Naive thymus-derived CD8-positive, alpha-beta T cell (primary cell): ENCODE measurements at places on chromosomes 16 and 17. TPM values are rescaled to one million over a fixed set of nuclear protein-coding genes. Genes with fewer than 3 reads are reported as not detected.

DNA sequence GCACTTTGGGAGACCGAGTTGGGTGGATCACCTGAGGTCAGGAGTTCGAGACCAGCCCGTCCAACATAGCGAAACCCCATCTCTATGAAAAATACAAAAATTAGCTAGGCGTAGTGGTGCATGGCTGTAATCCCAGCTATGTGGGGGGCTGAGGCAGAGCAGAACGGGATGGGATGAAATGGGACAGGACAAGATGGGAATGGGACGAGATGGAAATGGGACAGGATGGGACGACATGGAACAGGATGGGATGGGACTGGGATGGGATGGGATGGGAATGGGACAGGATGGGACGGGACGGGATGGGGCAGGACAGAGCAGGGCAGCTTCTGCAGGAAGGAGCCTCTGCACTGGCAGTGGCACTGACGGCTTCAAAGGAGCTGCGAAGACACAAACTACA is 106.1 kb downstream of the ANKRD11 start:
- H3K4me3 ChIP-seq, result peak overlapping the region; percentile 71
- H3K27ac ChIP-seq, result peak overlapping the region; percentile 60
- H3K36me3 ChIP-seq, result peaks cover under 1% of the 10 kb centered on the region
- no peaks in the 10 kb centered on the region for H3K27me3 ChIP-seq

DNA sequence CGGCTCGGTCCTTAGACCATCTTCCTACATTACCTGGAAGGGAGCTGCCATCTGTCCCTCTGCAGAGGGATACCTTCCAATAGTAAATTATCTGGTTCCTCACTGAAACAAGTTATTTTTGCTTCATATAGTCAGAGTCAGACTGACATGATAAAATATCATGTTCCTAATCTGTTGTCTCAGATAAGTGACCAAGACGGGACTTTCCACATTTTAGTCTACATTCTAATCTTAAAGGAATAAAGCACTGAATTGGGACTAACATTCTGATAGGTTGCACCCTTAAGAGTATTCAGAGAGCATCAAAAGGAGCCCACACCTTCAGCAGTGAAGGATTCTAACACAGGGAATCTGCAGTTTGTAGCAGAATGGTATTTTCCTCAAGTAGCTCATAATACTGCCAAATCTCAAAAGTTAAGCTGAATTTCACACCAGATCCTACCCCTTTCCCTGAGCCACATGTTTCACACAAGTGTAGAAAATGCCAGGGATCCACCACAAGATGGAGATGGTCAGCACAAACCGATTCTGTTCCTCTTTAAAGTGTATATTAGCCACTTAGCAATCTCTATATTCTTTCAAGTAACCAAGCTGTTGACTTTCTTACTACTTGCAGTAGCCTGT is 13.4 kb downstream of the GINS2 start:
- no peak overlapping the region for H3K4me3 ChIP-seq
- H3K4me1 ChIP-seq, result peaks cover under 1% of the 10 kb centered on the region
- no peak for DNase-seq

- H3K4me3 ChIP-seq, result no peak overlapping the region
- H3K4me1 ChIP-seq, result peaks cover 3% of the 10 kb centered on the region
- H3K36me3 ChIP-seq, result no peaks in the 10 kb centered on the region
- no peak for DNase-seq
These were observed 78.9 kb downstream of the CNGB1 start for GRCh38 chr16:57892041-57892440.

GRCh38 chr17:80267391-80267790 is 6.7 kb downstream of the RNF213 start:
- peaks cover 30% of the 10 kb centered on the region for H3K36me3 ChIP-seq
- H3K27ac ChIP-seq, result peak overlapping the region; percentile 81
- H3K4me1 ChIP-seq, result peaks cover 41% of the 10 kb centered on the region
- DNase-seq, result no peak

- no peaks in the 10 kb centered on the region for H3K4me1 ChIP-seq
- H3K36me3 ChIP-seq, result no peaks in the 10 kb centered on the region
- H3K27ac ChIP-seq, result no peak overlapping the region
- H3K4me3 ChIP-seq, result no peak overlapping the region
These were observed 257.3 kb downstream of the CA10 start for GRCh38 chr17:51901242-51901641.

GRCh38 chr16:81451753-81452680 is 7.4 kb downstream of the CMIP start:
- peak; percentile 66 for DNase-seq
- H3K4me1 ChIP-seq, result peaks cover 78% of the 10 kb centered on the region
- H3K36me3 ChIP-seq, result peaks cover 14% of the 10 kb centered on the region
- H3K27ac ChIP-seq, result peak overlapping the region; percentile 95

- H3K4me1 ChIP-seq, result no peaks in the 10 kb centered on the region
- H3K27ac ChIP-seq, result no peak overlapping the region
- no peak overlapping the region for H3K4me3 ChIP-seq
- H3K36me3 ChIP-seq, result peaks cover 81% of the 10 kb centered on the region
These were observed 27.8 kb downstream of the COG4 start for GRCh38 chr16:70495425-70496182.

Gene DRC3
- total RNA-seq, result 1.1 TPM

- no peak for DNase-seq
- no peaks in the 10 kb centered on the region for H3K4me1 ChIP-seq
- H3K4me3 ChIP-seq, result no peak overlapping the region
- H3K27ac ChIP-seq, result no peak overlapping the region
- H3K27me3 ChIP-seq, result peaks cover 7% of the 10 kb centered on the region
These were observed 61.7 kb upstream of the LYRM9 start for GRCh38 chr17:27954548-27955495.

DNA sequence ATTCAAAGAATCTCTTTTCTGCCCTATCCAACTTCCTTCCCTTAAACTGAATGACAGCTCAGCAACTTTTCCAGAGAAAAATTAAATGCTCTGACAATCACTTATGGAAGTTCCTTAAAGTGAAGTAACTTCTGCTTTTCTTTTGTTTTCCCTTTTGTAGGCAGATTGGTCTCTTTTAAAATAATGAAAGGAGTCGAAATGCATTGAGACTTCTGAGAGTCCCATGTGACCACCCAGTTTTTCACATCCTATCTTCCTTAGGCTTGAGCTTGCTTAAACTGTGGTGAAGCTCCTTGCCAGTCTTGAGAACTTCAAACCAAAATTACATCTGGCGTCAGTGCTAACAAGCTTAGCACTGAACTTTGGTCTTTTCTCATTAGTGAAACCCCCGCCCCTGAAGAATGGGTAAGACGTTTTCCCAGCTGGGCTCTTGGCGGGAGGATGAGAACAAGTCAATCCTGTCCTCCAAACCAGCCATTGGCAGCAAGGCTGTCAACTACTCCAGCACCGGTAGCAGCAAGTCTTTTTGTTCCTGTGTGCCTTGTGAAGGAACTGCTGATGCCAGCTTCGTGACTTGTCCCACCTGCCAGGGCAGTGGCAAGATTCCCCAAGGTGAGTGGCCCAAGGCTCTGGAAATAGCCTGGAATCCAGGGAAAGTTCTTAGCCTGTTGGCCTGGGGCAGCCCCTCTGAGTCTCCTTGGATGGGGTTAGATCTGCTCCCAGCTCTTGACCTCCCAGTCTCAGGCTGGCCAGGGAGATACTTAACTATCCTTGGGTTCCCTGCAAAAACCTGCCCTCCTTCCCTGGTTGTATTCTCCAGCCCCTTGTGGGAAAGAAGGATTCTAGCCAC is 1.2 kb downstream of the TMEM106A start:
- peak overlapping the region; percentile 95 for H3K27ac ChIP-seq
- peaks cover 4% of the 10 kb centered on the region for H3K36me3 ChIP-seq
- peak overlapping the region; percentile 88 for H3K4me3 ChIP-seq
- H3K4me1 ChIP-seq, result peaks cover 52% of the 10 kb centered on the region
- DNase-seq, result no peak
- H3K27me3 ChIP-seq, result no peaks in the 10 kb centered on the region

DNA sequence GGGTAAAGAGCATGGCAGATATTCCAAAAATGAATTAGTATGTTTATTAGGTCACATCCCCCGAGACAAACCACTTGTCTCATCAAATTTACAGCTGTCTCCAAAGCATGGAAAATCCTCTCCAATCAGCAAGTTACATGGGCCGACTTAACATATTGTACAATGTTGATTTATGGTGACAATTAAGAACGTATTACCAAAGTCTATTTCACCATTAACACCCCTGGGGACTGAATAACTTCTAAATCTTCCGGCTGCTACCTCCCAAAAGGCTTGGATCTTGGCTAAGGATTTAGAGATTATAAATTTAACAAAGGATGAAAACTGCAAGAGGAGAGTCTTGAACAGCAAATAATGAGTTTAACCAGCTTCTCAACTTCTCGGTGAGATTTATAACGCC is 311.9 kb downstream of the NPIPA8 start:
- H3K4me1 ChIP-seq, result no peaks in the 10 kb centered on the region
- H3K27me3 ChIP-seq, result peaks cover 8% of the 10 kb centered on the region
- no peak overlapping the region for H3K4me3 ChIP-seq
- no peak for DNase-seq
- H3K27ac ChIP-seq, result no peak overlapping the region

DNA sequence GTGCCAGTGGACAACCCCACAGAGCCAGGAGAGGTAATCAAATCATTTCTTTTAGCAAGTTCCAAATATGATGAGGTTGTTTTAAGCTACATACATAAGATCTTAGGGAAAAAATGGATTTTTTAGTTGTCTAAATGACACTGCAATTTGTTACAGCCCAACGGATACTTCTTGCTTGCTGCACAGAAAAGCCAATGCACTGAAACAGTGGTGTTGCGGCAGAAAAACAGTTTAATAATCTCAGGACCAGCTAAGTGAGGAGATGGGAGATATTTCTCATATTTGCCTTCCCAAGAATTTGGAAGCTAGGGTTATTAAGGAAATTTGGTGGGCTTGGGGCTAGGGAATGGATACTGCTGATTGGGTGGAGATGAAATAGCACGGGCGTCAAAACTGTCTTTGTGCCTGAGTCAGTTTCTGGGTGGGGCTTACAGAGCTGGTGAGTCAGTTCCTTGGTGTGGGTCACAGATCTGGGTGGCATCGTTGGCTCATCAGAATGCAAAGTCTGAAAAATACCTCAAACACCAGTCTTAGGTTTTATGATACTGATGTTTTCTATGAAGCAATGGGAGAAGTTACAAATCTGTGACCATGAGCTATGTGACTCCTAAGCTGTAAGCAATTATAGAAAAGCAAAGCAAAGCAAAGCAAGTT is 255.4 kb downstream of the IRX3 start:
- H3K27ac ChIP-seq, result no peak overlapping the region
- no peak for DNase-seq
- peaks cover 32% of the 10 kb centered on the region for H3K36me3 ChIP-seq

GRCh38 chr17:42675965-42676423 is 800 bp downstream of the PLEKHH3 start:
- peaks cover 19% of the 10 kb centered on the region for H3K27me3 ChIP-seq
- peak overlapping the region; percentile 72 for H3K4me3 ChIP-seq
- DNase-seq, result no peak
- no peaks in the 10 kb centered on the region for H3K36me3 ChIP-seq
- no peak overlapping the region for H3K27ac ChIP-seq
- peaks cover 52% of the 10 kb centered on the region for H3K4me1 ChIP-seq
